Activated naive CD4-positive, alpha-beta T cell treated with anti-CD3 and anti-CD28 coated beads, Interleukin-2, amount 50 U/mL, for 72 hours (primary cell): ENCODE measurements at places on chromosomes 11 and 22.

DNA sequence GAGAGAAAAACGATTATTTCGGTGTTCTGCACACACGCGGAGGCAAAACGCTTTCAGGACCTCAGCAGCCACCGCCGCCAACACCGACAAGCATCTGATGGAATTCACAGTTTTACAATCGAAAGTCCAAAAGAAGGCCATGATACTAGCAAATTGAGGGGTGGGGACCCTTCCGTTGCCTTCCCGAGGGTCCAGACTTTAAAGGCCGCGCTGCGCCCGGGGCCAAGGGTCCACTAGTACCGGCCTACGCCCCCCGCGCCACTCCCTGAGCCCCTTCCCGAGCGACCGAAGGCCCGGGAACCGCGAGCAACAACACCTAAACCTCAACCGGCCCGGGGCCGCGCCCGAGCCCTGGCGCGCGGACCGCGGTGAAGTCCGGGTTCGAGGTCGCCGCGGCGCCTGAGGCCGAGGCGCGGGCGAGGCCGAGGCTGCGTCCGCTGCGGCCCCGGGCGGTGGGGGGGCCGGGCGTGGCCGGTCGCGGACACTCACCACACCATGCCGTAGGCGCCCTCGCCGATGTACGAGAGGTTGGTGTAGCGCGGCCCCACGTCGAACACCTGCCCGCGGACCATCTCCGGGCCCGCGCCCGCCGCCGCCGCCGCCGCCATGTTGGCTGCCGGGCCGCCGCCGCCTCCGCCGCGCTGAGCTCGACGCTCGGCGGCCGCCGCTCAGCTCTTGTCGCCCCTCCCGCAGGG, 465 bp downstream of the MAPK1 start:
- DNase-seq, result peak; percentile 35

DNA sequence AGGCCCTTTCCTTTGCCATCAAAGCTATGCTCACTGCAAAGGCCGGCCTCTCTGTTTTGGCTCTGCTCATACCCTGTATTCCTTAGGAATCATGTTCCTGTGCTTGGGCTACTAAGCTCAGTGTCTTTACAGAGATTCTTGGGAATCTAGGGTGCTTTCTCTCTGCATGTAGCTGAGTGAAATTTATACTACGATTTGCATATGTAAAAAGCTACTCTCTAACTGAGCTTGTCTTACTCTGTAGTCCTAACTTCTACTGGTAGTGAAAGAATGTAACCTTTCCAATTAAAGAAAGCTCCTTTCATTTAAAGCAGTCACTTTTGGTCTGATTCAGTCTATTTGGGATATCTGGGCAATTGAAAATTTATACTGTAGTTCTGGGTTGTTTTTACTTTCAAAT, 32.2 kb downstream of the DNHD1 start:
- DNase-seq, result no peak

- peak; percentile 80 for DNase-seq
Measured at GRCh38 chr22:20429254-20430100, 8.1 kb downstream of the SCARF2 start.

GRCh38 chr11:64913171-64913727, 3.8 kb downstream of the ATG2A start:
- no peak for DNase-seq

DNA sequence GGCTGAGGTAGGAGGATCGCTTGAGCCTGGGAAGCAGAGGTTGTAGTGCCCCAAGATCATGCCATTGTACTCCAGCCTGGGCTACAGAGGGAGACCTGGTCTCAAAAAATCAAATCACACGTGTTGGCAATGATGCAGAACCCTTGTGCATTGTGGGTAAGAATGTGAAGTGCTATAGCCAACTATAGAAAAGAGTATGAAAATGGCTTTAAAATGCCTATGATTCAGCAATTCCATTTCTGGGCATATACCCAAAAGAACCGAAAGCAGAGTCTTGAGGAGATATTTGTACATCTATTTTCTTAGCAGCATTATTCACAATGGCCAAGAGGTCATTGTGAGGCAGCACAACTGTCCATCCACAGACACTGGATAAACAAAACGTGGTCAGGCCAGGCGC, 2.6 kb upstream of the FADS3 start:
- DNase-seq, result no peak

GRCh38 chr11:15073361-15074205, at the start of gene CALCB:
TSS of gene CALCB (plus strand) at chr11:15073593. CDS start at chr11:15074719, 1,126 bp downstream.
- DNase-seq, result peak; percentile 40

- no peak for DNase-seq
Measured at GRCh38 chr11:65251476-65251875, 10.3 kb upstream of the POLA2 start.

DNA sequence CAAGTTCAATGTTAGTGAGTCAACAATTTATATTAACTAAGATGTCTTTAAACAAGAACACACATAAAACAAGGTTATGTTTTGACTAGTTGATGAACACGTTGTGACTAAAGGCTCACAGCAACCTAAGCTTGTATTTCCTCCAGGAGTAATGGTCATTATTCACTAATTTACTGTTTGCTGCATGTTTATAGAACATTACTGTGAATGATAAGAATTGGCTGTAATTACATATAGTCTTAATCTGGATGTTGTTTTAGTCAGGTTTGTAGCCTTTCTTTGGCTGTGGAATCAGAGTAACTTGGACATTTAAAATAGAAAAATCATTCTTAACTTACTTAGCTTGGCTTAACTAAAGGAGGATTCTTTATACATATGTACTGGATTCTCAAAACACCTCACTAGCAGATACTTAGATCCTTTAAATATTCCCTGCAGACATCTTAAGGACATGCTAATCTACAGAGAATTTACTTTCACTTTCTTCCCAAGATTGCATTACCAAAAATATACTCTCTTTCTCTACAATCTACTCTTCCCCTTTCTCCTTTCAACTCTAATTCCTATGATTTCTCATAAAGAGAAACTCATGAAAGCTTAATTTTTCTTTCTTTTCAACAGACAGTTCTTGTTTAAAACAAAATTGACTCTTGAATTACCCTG, 319.7 kb upstream of the CTSC start:
- DNase-seq, result no peak

DNA sequence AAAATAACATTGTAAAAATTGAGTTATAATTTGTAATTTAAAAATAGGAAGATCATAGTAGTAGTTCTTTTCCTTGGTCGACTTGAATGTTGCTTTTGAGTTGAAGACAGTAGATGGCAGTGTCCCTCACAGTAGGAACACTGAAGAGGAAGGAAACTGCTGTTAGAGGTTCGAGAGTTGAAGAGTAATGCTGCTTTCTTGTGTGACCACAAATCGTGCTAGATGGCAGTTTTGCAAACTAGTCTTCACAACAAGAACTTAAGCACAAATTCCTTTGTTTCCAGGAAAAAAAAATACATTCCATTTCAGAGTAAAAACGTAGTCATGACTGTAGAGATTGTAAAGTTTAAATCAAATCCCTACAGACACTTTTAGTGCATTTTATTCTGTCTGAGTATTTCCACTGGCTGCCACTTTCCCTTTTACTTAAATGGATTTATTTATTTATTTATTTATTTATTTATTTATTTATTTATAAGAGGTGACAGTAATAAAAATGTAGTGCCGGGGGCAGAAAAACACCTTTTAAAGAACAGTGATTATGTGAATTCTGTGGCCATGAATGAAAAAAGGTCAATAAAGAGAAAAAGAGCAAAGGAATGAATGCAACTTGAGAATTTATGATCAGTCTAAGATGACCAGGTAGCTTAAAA, 54.6 kb downstream of the SPECC1L start:
- DNase-seq, result no peak

DNA sequence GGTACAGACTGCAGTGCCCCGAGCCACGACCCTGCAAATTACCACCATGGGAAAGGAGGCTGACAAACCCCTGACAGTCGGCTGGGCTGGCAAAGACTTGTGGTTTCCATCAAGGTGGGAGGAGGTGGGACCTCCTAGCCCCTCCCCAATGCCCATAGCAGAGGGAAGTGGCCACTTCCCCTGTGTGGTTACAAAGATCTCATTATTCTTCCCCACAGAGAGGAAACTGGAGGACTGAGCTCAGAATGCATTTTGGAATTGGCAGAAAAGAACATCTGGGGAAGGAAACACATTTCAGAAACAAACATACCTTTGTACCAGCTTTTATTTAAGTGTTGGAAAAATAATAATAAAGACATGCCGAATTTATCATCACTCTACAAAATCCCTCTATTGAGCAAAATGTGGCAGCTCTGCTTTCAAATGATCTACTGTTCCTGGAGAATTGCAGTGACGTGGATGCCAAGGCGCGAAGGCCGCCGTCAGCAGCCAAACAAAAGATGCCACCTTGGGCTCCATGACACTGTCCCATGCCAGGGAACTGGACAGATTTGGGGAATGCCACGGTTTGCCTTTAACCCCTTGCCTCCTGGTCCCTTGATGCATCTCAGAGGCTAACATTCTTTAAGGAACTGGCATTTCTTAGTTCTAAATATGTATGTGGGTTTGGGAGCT, 169.6 kb downstream of the CRYBB2 start:
- no peak for DNase-seq

DNA sequence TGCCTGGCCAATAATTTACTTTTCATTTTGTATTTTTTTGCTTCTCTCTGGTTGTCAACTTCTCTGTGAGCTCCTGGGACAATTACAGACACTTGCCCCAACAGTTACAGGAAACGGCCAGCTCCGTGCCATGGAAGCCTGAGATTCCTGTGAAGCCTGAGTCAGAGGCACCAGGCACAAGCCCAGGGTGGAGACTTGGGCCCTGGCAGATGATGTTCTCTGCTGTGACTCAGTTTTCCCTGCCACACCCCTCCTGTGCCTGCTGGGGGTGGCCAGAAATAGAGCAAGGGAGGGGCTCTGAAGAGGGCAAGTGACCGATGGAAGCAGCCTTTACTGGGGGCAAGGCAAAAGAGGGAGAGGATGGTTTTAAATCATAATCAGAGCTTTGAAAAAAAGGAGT, 4.9 kb downstream of the ATP5MGL start:
- DNase-seq, result no peak

DNA sequence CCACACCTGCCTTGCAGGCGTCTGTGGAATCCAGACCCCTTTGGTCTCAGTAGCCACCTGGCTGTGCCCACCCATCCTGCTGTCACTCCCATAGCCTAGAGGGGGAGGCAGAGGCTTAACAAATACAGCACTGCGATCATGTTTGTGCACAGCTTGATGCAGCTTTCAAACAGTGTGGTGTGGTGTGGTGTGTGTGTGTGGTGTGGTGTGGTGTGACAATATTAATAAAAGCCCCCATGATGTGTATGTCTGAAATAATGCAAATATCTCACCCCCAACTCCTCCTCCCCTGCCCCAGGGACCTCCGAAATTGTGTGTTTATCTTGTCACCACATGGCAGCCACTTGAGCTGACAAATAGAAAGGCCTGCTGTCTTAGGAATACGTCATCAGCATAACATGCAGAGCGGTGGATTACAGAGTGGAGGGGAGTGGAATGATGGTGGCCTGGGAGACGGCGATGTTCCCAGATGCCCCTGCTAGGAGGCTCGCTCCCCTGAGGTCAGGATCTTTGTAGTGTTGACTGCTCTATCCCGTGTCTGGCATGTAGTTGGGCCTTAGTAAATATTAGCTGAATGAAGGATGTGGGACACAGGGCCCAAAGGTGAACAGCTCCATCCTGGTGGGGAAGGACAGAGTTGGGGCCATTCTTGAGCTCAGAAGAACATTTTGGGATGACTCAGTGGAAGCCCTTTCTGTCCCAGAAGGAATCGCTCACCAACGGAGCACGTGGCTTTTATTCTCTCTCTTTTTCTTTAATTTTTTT, 2.8 kb downstream of the PDXP start:
- no peak for DNase-seq

- no peak for DNase-seq
Measured at GRCh38 chr11:44377121-44377520, 67.2 kb upstream of the ALX4 start.

DNA sequence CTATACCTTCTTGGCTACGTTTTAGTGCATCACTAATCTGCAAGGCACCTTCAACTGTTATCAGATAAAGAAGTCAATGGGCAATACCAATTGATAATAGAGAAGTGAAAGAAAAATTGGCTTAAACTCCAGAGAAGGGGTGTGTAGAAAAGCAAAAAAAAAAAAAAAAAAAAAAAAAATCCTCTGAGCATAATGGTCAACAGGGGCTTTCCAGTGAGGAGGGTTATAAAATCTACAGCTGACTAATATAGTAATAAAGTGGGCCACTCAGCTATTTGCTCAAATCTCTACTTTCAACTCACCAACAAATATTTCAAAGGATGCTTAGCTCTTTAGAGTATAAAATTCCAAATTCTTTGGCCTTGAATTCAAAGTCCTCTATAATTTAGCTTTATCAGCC, 77.8 kb downstream of the APOL5 start:
- no peak for DNase-seq

DNA sequence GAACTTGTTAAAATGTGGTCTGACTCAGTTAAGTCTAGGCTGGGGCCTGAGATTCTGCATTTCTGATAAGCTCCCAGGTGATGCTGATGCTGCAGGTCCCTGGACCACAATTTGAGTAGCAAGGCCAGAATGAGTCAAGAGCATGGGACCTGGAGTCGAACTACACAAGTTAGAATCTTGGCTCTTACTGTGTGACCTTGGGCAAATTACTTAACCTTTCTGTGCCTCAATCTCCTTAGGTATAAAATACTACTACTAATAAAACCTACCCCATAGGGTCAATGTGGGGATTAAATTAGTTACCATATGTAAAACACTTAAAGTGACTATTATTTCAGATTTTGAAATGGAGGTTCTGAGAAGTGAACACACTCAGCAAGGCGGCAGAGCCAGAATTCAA, 34.3 kb downstream of the GDPD5 start:
- no peak for DNase-seq

DNA sequence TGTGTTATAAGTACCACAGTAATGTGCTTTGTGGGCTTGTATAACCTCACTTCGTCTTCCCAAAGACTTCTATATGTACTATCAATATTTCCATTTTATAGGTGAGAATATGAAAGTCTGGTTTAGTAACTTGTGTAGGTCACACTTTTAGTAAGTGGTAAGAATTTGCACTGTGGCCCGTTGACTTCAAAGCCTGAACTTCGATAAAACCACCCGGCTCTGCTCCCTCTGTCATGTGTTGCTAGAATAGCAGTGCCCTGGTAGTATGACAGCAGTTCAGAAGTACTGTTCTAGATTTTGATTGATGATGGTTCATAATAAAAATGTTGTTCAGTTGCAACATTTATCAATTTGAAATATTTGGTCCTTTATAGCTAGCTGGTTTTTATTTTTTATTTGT, 110.2 kb upstream of the SORL1-AS1 start:
- DNase-seq, result peak; percentile 45

GRCh38 chr11:115590254-115590653, 86.0 kb upstream of the CADM1 start:
- DNase-seq, result no peak

- DNase-seq, result no peak
Measured at GRCh38 chr11:13595166-13595565, 73.3 kb upstream of the FAR1 start.

- DNase-seq, result no peak
Measured at GRCh38 chr11:11427542-11427941, 74.5 kb upstream of the CSNK2A3 start.

- DNase-seq, result peak; percentile 36
Measured at GRCh38 chr11:2700415-2701211, 819 bp upstream of the KCNQ1OT1 start.
